ENCODE measurements at places on chromosomes 13 and 19. TPM values are rescaled to one million over a fixed set of nuclear protein-coding genes. Genes with fewer than 3 reads are reported as not detected.

KIR3DL1 gene
- not detected for polyA plus RNA-seq

KLF12 gene
- not detected for polyA plus RNA-seq

TUBA3C gene
- 2.8 TPM for polyA plus RNA-seq

F7 gene
- 0.13 TPM for polyA plus RNA-seq

FGF21 gene
- not detected for polyA plus RNA-seq

DNA sequence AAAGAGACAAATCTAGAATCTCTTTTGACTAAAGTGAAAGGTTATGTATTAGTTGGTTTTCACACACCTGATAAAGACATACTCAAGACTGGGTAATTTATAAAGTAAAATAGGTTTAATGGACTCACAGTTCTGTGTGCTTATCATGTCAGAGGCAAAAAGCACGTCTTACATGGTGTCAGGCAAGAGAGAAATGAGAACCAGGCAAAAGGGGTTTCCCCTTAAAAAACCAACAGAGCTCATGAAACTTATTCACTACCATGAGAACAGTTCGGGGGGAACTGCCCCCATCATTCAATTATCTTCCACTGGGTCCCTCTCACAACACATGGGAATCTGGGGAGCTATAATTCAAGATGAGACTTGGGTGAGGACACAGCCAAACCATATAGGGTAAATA lies 486.8 kb downstream of the DACH1 start:
- DNase-seq, result no peak

DNA sequence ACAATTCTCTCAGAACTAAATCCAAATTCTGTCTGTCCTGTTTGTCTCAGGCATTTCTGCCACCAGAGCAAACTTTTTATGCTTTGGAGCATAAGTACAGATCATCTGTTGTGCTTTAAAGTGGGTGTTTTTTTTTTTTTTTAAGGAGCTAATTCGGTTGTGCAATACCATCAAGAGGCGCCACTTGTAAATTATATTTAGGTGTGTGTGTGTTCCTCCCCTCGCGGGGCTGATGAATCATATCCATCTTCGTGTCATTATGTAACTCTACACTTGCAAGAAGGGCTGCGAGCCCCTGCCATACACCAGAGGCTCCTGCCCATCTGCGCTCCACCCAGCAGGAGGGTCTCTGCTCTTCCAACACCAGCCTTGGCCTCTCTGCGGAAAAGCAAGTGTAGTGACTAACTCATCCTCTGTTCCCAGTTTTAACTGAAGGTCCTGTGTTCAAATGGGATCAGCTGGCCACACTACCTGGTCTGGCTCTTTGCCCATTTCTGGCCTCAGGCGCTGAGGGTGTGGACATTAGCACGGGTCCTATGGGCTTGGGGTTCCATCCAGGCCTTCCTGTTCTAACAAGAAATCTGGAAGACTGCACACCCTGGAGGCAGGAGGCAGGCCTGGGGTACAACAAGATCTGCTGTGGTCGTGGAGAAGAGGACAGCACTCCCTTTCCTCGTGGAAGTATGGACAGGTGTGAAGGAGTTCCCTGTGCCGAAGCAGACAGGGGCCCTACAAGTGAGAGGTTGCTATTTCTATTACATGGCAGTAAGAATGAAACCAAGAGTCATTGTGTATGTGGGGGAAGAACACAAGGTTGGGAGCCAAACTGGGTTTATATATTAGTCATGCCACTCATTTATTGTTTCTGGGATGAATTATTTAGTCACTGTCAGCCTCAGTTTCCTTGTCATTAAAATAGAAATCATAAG lies 96.1 kb upstream of the MBNL2 start:
- no peak for DNase-seq

DNA sequence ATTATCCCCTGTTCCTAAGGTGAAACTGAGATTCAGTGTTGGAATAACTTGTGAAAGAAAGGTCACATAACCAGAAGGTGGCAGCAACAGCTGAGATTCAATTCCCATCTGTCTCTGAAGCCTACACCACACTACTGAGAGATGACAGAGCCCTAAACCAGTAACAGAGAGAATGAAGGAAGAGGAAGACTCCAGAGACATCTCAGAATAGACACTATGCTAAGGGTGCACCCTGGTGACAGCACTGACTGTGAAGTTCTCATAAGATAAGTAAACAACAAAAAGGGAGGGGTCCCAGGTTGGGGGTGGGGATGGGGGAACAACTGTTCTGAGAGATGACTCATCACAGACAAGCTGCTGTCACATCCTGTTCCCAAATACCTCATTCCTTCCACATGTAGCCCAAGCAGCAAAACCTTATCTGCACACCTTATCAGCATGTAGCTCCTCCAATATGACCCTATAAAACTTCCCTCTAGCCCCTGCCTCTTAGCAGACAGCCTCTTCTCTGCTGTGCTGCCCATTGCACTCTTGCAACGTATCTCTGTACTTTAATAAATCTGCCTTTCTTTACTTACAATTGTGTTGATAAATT lies 46.5 kb downstream of the UTP14C start:
- DNase-seq, result peak; percentile 76

DNA sequence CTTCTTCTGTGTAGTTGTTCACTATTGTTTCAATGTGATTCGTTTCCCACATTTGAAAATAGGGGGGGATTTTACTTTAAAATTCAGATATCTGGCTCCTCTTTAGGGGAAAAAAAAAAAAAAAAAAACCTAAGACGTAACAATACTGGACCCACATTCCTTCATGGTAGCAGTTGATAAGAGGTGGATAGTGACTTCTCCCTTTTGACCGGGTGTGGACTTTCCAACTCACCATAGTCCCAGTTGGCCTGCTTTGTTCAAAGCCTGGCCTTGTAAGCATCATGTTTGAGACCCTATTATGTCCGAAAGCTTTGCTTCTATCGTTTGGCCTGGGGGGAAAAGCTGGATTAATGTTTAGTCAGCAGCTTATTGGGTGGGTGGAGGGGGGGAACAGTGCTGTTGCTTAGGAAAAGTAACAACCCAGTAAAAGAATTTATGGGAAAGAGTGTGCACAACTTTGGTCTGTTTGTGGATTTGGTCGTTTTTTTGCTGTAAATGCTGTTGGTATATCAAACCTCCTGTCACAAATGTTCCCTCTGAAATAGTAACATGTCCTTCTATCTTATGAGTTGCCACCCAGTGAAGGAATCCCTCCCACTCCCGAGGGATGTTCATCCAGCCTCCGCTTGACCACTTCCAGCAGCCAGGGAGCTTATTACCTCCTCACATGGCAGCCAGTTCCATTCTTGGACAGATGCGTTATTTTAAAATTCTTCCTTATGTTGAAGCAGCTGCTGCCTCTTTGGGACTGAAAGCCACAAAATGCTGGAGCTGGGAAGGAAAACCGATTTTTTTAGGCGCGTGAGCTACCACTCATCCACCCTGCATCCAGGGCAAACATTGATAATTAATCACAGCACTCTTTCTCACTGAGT lies 10.4 kb downstream of the SAMD4B start:
- no peak for DNase-seq

DNA sequence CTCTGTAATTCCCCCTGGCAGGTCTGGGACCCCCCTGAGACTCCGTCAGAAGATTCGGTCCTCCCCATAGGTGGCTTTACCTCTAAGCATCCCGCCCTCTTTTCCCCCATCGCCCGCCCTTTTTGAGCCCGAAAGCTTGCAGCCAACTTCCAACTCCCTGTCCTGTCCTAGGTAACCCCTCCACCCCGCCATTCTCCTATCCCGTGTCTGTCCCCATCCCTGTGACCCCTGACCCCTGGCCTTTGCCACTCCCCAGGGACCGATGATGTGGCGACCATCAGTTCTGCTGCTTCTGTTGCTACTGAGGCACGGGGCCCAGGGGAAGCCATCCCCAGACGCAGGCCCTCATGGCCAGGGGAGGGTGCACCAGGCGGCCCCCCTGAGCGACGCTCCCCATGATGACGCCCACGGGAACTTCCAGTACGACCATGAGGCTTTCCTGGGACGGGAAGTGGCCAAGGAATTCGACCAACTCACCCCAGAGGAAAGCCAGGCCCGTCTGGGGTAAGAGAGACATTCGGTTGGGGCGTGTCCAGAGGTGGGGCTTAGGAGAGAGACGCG lies 488 bp downstream of the RCN3 start:
- no peak for DNase-seq

- DNase-seq, result no peak
Observed at GRCh38 chr13:70483599-70484276, 375.5 kb upstream of the KLHL1 start.

GRCh38 chr19:8370176-8371010 lies 6.4 kb downstream of the ANGPTL4 start:
- DNase-seq, result no peak

GRCh38 chr13:55245005-55245644 lies 1895.6 kb upstream of the PRR20A start:
- DNase-seq, result no peak

DNA sequence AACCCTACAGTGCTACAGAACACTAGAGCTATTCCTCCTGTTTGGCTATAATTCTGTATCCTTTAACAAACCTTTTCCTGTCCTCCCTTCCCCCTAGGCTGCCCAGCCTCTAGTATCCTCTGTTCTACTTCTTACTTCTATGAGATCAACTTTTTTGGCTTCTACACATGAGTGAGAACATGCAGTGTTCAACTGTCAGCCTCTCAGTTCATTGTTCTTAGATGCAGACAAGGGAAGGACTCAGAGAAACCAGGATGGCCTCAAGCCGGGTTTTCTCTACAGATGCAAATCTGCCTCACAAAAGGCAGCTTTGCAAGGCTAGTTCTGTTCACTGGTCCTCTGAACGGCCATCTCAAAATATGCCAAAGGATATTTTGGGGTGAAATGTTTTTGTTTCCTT lies 18.4 kb downstream of the AMER2 start:
- no peak for DNase-seq

DNA sequence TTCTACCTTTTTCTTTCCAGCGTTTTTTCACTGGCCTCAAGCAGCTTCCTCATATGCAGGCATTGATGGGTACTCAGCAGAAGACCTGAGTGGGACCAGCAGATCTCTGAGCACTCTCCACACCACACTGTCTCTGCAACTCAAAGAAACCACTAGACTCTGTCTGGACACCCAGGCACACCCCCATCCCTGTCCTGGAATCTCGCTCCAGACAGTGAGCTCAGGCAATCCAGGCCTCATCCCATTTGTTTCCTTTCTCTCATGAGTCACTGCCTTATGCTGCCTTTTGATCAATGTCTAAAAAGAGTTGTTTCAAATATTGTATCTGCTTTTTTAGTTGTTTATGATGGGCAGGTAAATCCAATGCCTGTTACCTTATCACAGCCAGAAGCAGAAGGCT lies 19.7 kb upstream of the POP4 start:
- no peak for DNase-seq

DNA sequence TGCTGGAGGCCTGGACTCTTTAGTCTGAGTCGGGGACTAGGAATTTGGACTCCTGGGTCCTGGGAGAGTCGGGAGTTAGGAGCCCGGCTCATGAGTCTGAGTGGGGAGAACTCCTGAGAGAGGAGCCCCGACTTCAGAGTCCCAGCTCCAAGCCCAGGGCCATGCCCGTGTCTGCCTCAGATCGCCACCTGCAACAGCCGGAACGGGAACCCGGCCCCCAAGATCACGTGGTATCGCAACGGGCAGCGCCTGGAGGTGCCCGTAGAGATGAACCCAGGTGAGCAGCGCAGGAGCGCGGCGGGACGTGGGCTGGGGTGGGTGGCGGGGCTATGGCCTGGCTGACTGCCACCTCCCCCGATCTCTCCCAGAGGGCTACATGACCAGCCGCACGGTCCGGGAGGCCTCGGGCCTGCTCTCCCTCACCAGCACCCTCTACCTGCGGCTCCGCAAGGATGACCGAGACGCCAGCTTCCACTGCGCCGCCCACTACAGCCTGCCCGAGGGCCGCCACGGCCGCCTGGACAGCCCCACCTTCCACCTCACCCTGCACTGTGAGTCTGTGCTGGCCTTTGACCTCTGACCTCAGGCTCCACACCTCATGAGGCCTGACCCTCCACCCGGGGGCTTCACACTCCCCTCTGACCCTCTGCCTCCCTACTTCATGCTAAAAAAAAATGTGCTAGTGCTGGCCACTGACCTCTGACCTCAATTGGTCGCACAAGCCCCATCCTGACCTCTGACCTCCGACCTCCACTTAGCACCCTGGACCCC lies 4.4 kb downstream of the BCAM start:
- DNase-seq, result no peak

DNA sequence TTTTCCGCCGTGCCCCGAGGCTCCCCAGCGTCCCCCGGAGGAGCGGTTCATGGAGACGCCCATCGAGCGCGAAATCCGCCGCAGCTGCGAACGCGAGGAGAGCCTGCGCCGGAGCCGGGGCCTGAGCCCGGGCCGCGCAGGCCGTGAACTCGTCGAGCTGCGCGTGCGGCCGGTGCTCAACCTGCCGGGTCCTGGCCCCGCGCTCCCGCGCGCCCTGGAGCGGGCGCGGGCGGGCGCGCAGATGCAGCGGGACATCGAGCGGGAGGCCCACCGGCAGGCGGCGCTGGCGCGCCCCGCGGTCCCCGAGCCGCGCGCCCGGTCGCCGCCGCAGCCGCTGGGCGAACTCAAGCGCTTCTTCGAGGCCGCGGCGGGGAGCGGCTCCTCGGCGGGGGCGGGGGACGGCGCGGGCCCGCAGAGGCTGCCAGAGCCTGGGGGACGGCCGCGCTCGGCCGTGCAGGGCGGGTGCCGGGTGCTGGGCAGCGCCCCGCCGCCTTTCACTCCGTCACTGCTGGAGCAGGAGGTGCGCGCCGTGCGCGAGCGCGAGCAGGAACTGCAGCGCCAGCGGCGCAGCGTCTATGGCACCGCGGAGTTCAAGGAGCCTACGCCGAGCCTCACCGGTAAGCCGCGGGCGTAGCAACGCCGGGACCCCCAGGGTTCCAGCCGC lies 807 bp downstream of the MISP3 start:
- DNase-seq, result peak; percentile 82

DNA sequence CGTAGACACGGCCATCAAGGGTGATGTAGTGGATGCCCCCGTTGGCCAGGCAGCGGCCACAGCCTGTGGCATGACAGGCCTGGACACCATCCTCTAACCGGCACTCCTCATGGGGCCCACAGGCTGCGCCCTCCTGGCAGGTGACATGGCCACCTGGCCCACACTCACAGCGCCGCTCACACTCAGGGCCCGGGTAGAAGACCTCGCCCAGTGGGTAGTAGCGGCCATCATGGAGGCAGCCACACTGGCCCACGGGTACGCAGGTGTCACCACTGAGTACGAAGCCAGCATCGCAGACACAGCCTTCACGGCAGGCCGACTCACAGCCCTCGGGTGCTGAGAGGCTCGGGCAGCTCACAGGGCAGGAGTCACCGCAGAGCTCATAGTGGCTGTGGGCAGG lies 27.2 kb upstream of the FBL start:
- DNase-seq, result no peak

GRCh38 chr13:114035583-114036531 lies 62.0 kb upstream of the C13orf46 start:
- DNase-seq, result no peak

- DNase-seq, result no peak
Observed at GRCh38 chr19:48484931-48485612, 15.9 kb downstream of the CYTH2 start.

- no peak for DNase-seq
Observed at GRCh38 chr13:98613591-98613990, 36.7 kb upstream of the STK24 start.

DNA sequence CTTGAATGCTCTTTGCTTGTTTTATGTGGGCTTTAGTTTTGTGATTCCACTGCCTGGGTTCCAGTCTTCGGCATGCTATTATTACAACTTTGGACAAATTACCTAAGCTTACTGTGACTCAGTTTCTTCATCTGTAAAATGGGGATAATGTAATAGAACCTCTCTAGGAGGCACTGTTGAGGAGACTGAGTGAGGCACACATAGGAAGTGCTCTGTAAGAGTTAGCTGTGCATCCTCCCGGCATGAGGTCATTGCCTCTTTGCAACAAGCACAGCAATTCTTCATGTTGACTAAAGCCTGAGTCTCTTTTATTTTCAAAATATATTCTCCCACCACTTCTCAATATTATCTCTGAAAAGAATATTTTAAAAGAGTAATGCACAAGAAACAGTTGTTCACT lies 227.4 kb downstream of the DLEU7 start:
- DNase-seq, result no peak
